NCI-H1694 treated with DMSO at 0.1 percent for 48 hours (cell line): ENCODE measurements at places on chromosomes 6 and 20.

DNA sequence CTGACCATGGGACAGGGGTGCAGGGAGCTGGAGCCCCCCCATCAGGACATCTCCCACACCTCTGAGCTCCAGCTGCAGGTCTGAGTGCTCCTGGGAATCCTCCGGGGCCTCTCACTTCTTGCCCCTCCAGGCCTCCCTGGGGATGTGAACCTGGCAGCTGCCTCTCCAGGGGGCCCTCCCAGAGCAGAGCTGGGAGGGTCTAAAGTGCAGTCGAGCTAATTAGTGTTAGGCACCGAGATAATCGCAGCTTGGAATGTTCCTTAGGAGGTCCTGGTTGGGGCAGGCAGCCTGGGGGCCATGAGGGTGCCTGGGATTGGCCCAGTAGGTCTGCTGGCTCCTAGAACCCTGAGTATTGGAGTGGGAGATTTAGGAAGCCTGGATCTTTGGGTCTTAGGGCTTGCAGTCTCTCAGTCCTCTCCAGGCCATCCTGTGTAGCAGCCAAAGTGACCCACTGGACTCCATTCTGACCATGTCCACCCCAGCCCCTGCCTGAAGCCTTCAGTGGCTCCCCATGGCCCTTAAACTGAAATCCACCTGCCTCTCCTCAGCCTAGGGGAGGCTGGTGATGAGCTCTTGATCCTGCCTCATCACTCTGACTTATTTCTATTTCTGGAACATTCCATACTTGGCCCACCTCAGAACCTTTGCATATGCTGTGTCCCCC lies 26.0 kb downstream of the CEBPB start:
- DNase-seq, result no peak

DNA sequence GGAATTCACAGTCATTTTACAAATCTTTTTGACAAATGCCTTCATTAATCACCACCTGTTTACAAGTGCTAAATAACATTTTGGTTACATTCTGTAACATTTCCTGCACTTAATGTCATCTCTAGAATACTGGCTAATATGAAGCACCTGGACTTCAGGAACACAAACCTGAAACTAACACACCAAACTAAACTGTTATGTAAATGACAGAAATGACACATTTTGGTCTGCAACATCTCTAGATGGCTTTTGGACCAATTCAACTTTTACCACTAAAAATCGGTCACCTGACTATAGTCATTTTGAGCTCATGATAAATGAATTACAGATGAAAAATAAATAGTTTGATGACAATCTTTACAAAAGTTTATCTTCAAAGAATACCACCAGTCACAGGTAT lies 80.6 kb downstream of the ATG5 start:
- no peak for DNase-seq

- DNase-seq, result no peak
Observed at GRCh38 chr6:83430611-83431544, at the start of gene ME1. Gene ME1, minus strand, starts transcription at chr6:83431051. Its CDS starts 97 bp downstream, at chr6:83430954.

- no peak for DNase-seq
Observed at GRCh38 chr6:99013661-99014060, 65.9 kb upstream of the FBXL4 start.

- no peak for DNase-seq
Observed at GRCh38 chr6:149311293-149311692, 6.2 kb upstream of the TAB2 start.

GRCh38 chr20:3237011-3237957 lies 1.7 kb downstream of the SLC4A11 start:
- no peak for DNase-seq

DNA sequence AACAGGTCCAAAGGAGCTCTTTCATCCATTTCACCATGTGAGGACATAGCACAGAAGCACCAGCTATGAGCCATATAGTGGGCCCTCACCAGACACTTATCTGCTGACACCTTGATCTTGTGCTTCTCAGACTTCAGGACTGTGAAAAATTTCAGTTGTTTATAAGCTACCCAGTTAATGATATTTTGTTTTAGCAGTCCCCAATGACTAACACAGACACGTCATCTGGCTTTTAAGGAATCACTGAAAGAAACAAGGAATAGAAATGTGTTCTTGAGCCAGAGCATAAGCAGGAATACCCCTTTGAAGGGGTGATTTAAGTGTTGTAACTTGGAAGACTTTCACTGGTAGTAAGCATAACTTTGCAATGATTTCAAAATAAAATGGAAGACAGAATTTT lies 214.7 kb upstream of the PTCHD4 start:
- DNase-seq, result no peak

DNA sequence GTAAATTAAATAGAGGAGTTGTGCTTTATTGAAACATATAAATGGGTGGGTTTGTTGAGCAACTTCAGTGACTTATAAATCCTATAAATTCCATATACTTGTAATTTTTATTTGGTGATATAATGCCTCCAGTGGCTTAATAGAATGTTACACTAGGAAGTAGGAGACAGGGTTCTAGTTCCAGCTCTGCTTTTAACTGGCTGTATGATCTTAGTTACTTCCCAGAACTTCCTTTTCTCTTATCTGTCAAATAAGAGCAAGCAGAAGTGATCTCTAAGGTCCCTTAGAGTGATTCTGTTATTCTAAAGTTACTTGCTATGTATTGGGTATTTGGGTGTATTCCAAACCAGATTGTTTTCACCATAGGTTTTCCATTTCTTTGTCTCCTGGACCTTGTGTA lies 10.2 kb downstream of the ZSCAN23 start:
- DNase-seq, result no peak

DNA sequence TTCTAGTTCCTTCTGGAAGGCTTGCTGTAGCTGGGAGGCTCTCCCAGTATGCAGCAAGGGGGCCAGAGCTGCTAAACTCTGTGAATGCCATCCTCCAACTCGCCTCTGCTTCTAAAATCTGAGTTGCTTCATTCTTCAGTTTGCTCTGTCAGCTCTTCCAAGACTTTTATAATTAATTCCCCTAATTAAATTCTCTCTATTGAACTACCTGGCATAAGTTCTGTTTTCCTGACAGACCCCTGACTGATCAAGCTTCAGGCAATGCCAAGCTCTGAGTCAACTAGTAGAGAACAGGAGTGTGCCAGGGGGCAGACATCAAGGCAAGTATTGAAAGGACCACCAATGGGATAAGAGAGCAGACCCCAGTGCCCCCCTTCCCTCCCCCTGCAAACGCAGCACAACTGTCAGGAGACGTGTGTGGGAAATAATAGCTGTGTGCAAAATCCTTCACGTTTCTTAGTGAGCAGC lies 109.3 kb upstream of the TAB2 start:
- DNase-seq, result no peak
